ENCODE measurements at places on chromosomes 16 and 17. TPM values are rescaled to one million over a fixed set of nuclear protein-coding genes. Genes with fewer than 3 reads are reported as not detected.

GCGR gene
- total RNA-seq: not detected

FOXO3B gene
- total RNA-seq: 8.9 TPM

PPY gene
- total RNA-seq: not detected

CTRB1 gene
- not detected for total RNA-seq

TBX4 gene
- total RNA-seq: not detected

KRT12 gene
- total RNA-seq: 3.4 TPM

KRTAP2-2 gene
- total RNA-seq: not detected

TNS4 gene
- total RNA-seq: 0.08 TPM

MFSD6L gene
- not detected for total RNA-seq

FAM83G gene
- total RNA-seq: 20.2 TPM

CDH3 gene
- 1.2 TPM for total RNA-seq

ATP6V0A1 gene
- 22.3 TPM for total RNA-seq

HSD17B2 gene
- total RNA-seq: not detected

HYDIN gene
- 0.11 TPM for total RNA-seq

MEOX1 gene
- not detected for total RNA-seq

KRT40 gene
- not detected for total RNA-seq

BCO1 gene
- total RNA-seq: not detected

KRT13 gene
- total RNA-seq: not detected

ERCC4 gene
- total RNA-seq: 11.5 TPM

KIF18B gene
- total RNA-seq: 13.6 TPM

METTL9 gene
- 96.0 TPM for total RNA-seq

CANT1 gene
- total RNA-seq: 33.9 TPM

SLC12A3 gene
- total RNA-seq: not detected

Data from A375 (cell line).